ENCODE measurements at places on chromosomes 4 and X.

DNA sequence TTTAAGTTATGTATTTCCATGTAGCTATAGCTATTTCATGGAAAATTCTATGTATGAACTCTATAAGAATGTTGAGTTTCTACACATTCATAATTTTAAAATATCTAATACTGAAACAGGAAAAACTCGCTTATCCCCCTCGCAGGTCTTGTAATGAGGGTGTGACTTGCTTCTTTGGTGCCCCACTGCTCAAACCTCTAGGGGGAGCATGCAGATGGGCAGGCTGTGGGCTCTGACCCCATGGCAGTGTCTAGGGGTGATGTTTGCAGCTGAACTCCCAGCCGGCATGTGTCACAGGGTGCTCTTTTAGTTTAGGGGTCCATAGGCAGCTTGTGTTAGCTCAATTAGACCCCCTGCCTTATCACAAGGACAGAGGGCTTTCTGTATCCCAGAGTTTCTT, 1825.7 kb upstream of the ADGRL3 start:
- DNase-seq: no peak

- no peak for DNase-seq
Observed at GRCh38 chr4:647481-647880, 22.1 kb downstream of the PDE6B start.

- DNase-seq: no peak
Observed at GRCh38 chr4:181582595-181582994, 660.6 kb upstream of the TENM3 start.

- DNase-seq: no peak
Observed at GRCh38 chr4:173565281-173565680, 35.3 kb upstream of the HAND2 start.

- DNase-seq: no peak
Observed at GRCh38 chr4:176767183-176767582, 25.5 kb downstream of the VEGFC start.

DNA sequence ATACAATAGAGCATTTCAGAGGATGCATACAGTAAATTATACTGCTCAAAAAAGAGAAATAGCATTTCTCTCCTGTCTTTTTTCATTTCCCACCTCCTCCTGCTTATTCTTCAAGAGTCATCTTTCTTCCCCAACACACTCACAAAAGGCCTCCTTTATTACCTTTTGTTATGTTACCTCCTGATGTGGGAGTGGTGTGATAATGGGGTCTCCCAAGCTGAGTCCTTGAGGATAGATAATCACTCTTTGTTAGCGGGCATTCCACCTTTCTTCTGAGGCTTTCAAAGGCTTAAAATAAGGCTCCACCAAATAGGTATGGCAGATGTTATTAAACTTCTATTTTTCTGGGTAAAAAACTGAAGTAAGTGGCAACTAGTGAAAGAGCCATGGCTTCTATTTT, 159.8 kb downstream of the CPEB2 start:
- no peak for DNase-seq

DNA sequence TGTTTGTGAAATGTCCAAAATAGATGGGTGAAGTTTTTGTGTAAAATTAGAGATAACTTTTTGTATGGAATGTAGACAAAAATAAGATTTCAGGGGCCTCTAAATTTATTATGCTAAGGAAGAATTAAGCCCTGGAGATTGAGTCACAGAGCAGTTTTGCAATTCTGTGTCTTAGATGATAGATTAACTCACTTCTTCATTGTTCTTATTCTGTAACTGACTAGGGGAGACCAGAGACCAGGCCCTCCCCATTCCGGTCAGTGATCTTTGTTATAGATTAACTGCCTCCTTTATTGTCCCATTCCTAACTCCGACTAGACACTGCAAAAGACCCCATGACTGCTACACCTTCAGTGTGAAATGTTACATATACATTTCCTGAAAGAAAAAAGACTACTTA, 238.4 kb upstream of the TAPT1 start:
- no peak for DNase-seq

- DNase-seq: no peak
Observed at GRCh38 chrX:131271274-131271673, 17.8 kb downstream of the IGSF1 start.

- DNase-seq: no peak
Observed at GRCh38 chr4:90580326-90580725, 453.1 kb downstream of the CCSER1 start.

DNA sequence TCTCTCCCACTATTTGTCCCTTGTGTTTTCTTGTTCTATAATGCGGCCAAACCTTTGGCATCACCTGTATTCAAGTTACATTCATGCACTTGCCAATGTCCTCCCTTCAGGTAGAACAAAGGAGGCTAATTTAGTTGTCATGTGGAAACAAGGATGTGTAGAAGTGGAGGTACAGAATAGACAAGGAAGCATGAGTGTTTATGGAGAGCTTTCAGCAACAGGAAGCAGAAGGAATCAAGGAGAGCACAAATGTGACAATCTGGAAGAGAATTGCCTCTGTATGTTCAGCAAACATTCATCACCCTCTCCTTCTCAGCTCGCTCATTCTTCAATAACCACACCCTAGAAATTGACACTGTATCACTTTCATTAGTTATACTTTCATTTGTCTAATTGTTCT, 103.4 kb downstream of the SLC7A11 start:
- no peak for DNase-seq

DNA sequence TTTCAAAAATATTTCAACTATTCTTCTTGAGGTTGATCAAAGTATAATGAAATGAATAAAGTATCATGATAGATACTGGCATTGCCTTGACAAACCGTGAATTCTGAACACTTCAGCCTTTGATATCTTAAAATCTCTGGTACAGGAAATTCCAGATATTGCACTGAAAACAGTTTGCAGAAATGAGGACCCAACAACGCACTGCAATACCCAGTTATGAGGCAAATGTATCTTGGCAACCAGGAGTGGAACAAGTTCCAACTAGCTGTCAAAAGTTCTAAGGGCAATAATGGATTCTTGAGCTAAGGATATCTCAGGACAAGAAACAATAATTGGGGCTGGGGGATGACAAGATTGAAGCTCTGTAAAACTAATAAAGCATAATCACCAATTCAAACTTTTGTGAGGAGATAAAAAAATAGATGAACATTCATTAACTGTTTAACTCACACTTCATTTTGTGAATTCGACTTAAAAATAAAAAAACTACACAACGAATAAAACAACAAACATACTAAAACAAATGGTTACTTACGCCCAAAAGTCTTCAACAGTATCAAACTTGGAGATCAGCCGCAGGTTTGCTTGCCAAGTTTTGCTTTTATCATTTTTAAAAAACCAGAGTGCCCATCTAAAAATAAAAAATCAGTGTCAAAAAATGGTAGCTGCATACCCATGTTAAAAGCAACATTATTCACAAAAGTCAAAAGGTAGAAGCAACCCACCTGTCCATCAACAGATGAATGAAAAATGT, 38.1 kb downstream of the EIF4E start:
- no peak for DNase-seq

DNA sequence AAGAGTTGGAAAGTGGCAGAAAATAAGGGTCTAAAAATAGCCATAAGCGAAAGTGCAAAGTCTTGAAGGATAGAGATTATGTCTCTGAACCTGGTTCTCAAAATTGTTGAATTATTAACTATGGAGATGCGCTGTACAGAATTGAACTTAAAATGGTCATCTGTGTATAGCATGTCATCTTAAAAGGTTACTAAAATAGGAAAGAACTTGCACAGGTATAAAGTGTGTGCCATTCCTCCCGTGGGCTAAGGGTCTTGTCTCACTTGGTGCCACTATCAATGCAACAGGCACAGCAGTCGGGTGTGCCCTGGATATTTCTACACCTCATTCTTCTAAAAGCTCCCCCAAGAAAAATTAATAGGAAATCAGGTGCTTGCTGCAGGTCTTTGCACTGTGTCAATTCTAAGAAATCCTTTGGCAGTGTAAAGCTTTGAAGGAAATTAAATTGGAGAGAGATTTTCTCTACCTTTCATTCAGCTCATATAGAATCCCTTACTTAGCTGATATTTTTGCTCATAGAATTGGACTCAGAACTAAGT, 2.4 kb downstream of the SORBS2 start:
- no peak for DNase-seq

- DNase-seq: no peak
Observed at GRCh38 chrX:68570598-68570997, 71.7 kb downstream of the YIPF6 start.

GRCh38 chr4:110195561-110196205, 2.7 kb downstream of the ELOVL6 start:
- no peak for DNase-seq

- DNase-seq: peak; percentile 37
Observed at GRCh38 chrX:1581132-1581531, 10.3 kb upstream of the AKAP17A start.

DNA sequence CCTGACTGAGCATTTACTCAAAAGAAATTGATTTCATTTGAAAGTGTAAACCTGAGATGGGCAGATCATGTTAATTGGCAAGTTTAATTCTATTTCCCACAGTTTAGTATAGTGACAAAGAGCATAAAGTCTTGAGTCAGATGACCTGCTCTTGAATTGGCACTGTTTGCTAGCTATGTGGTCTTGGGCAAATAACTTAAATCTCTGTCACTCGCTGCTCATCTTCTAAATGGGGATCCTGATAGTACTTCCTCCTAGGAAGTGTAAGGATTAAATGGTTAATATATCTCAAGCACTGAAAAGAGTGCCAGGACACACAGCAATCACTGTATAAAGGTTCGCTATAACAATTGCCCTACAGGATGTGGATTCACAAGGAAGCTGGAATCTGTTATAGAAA, 242.8 kb upstream of the JADE1 start:
- no peak for DNase-seq

- DNase-seq: no peak
Observed at GRCh38 chrX:129845616-129846190, 2.0 kb upstream of the ZDHHC9 start.

DNA sequence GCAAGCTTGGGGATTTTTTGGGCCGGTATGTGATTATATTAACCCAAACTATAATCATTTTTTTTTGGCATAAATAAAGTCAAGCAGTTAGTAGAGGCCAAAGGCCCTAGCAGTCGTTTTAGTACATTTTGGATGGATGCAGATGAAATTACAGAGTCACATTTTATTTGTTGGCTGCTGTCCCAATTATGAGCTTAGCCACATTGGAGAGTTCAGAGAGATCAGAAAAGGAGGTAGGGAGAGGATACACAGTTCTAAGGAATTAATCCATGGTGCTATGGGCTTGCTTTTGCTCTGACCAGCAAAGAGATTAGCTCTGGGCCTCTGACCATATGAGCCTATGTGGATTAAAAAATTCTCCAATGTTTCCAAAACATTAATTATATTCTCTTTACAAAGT, 395.1 kb downstream of the RAPGEF2 start:
- DNase-seq: no peak

DNA sequence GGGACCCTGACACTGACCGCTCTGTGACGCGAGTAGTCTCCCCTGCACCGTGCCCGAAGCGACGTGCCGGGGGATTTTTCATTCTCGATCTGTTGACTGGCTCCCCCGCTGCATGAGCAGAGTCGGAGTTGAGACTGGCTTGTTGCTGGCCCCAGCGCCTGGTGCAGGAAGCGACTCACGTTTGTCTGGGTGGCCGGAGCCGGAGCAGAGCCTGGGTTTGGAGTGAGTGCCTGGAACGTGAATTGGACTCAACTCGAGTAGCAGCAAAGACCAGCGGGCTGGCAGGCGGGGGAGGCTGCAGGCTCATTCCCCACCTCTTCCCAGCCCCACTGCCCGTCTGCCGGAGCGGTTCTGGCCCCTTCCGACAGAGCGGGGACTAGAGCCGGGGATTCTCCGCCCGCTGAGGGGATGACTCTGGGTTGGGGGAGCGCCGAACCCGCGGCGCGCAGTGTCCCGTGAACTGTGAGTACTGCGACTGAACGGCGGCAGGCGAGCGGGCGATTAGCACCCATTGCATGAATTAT, 554 bp downstream of the PCDH7 start:
- no peak for DNase-seq

DNA sequence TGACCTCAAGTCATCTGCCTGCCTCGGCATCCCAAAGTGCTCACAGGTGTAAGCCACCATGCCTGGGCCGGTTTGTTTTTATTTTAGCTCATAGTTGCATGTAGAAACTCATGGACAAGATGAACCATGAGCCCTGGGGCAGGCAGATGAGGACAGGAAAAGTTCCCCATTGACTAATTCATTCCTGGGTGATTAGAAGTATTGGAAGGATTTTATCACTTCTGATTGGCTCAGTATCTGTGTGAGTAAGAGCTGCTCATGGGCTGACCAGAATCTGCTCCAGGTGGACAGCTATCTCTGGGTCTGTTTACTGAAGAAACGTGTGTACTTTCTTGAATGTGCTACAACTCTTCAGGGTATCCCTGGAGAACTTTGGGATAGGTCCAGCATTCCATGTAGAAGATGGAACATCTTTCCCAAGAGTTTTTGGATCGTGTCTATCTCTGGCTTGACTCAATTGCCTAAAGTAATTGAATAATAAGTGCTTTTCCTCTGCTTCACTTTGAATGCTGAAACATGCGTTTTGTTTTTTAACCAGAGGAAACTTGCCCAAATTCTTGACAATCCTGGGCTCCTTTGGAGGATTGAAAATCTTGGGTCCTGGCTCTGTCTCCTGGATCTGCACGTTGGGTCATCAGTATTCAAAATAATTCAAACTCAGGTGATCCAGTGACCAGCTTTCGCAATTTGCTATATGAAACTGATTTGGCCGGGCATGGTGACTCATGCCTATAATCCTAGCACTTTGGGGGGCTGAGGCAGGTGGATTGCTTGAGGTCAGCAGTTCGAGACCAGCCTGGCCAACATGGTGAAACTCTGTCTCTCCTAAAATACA, 88.6 kb upstream of the DHRSX start:
- DNase-seq: no peak

GRCh38 chrX:124910611-124911010, 409.1 kb upstream of the TEX13C start:
- no peak for DNase-seq

GRCh38 chr4:150244600-150244999, 166.4 kb downstream of the DCLK2 start:
- no peak for DNase-seq

DNA sequence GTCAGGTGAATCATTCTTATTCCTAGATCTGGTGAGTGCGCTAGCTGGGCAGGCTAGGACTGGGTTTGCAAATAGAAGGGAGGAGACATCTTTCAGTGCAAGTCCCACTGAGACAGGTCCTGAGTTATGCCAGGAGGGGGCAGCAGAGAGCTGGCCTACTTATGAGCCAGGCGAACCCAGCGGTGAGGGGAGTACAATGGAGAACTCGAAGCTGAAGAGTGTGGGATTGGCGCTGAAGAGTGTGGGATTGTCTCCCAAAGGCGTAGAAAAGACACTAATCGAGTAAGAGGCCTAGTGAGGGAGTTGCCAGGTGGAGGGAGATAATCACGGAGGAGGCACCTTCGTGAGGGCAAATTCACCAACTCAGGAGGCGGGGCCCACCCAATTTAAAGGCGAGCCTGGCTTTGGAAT, 91.7 kb upstream of the CXorf66 start:
- DNase-seq: peak; percentile 6

DNA sequence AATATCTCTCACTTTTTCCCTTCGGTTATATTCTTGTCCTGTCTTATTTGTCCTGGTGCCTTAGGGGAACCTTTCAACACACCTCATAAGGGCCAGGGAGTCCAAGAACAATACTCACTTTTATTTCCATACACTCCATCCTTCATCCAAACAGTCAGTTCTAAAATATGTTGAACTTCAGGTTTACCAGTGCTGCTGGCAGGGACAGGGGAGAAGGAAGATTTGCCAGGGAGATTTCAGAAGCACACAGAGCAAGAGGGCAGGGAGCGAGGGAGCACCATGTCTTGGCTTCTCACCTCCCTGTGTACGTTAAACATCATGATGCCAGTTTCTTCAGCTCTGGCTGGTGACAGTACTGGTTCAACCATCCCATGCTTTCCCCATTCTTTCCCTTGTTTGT, 631.1 kb upstream of the FAT1 start:
- no peak for DNase-seq

- no peak for DNase-seq
Observed at GRCh38 chr4:110638089-110638746, 15.3 kb upstream of the PITX2 start.
